Activated T-helper 1 cell treated with anti-CD3 and anti-CD28 coated beads, Interleukin-12 subunit alpha, Interleukin-12 subunit beta, Interleukin-2, Interleukin-4 antibody, amounts not matched to agents 30 ng/mL and 10 ng/mL and 1 ng/mL, durations not matched to agents 14 hours and 24 hours and 36 hours (primary cell): ENCODE measurements at places on chromosomes 2 and 18. TPM values are rescaled to one million over a fixed set of nuclear protein-coding genes. Genes with fewer than 3 reads are reported as not detected.
A peak's percentile ranks its signal among the peaks of the same experiment; 100 is the strongest.

The SOCS6 gene
- 3.7 and 3.9 TPM in 2 replicates for total RNA-seq

The BOLL gene
- total RNA-seq = 0.51 TPM in 1 of 2 replicates, not detected in the other

The SNORC gene
- 0.98 and 1.8 TPM in 2 replicates for total RNA-seq

The PSD4 gene
- total RNA-seq = 249 and 257 TPM in 2 replicates

The KCNK3 gene
- total RNA-seq = not detected in 2 replicates

The GALNT5 gene
- not detected in 2 replicates for total RNA-seq

The SLC30A3 gene
- total RNA-seq = 2.1 and 2.2 TPM in 2 replicates

DNA sequence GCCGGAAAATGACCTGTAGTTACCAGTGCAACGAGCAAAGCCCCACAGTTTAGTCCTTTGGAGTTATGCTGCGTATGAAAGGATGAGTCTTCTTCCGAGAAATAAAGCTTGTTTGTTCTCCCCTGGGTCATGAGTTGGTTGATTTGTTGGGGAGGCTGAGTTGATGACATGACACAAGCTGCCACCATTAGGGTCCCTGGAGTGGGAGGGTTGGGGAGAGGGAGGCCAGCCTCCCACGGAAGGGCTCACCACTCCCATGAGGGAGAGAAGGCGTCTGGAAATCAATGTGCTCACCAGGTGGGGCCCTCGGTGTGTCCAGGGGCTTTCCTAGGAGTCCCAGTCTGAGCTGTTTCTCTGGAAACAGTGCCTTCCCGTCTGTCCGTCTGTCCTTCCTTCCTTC, 7.4 kb upstream of the DGKD start:
- no peak for DNase-seq

GRCh38 chr18:55625901-55626300, 37.9 kb upstream of the TCF4 start:
- no peak for DNase-seq

DNA sequence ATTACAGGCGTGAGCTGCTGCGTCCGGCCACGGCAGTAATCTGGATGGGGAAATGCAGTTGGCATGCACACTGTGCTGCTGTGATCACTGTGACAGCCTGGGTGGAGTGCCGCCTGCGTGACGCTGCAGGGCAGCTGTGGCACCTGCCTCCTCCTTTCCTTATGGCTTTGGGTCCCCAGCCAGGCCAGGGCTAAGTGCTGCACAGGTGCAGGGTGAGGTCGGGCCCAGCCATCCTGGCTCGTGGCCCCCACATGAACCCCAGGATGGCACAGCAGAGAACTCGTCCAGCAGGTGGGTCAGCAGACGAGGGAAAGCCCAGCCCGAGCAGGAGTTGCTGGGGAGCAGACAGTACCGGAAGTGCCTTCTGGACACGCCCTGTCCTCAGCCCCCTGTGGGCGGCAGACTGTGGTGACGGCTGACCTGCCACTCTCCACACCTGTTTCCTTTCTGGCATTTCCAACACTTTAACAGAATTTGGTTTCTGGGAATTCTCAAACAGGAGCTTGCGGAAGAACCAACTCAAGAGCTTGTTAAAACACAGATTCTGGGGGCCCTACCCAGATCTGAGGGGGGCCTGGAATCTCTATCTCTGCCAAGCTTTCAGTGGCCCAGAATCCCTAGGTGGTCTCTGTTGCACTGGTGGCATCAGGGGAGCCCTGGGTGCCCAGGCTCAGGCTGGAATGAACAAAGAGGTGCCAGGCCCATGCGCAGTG, 16.9 kb downstream of the HS1BP3 start:
- DNase-seq = no peak

DNA sequence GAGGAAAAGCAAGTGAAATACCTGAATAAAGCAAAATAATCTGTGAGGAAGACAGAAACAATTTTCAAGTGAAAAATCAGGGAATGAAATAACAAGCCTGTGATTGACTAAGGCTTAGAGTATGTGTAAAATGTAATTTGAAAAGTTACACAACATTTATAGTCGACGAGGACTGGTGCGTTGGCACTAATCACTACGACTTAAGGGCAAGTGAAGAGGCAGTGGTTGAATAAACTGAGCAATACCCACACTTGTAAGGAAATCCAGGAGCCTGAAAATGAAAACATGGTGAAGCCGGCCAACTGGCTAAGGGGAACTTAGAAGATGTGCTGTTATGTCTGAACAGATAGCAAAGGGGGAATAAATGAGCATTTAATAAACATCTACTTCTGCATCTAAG, 13.4 kb downstream of the DOK1 start:
- DNase-seq = no peak

DNA sequence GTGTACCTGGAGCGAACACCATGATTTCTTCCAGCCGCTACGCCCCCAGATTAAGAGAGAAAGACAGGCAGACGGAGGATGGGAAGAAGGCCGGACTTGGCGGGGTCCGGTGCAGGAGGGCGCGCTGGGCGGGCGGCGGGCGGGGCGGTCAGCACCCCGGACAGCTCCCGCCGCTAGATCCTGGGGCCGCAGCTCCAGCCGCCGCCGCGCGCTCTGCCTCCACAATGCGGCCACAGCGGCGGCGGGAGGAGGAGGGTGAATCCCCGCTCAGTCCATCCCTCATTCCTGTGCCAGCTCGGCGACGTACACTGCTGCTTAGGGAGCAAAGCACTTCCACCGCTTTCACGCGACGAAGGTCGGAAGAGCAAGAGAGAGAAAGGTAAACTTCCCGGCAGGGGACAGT, at the start of gene AKAIN1:
TSS of gene AKAIN1 (minus strand) at position 226 of the 403 bp plus-strand sequence. CDS start at position 22, 204 bp downstream.
- no peak for DNase-seq

GRCh38 chr2:27194538-27195354, 17.1 kb upstream of the ATRAID start:
- no peak for DNase-seq

DNA sequence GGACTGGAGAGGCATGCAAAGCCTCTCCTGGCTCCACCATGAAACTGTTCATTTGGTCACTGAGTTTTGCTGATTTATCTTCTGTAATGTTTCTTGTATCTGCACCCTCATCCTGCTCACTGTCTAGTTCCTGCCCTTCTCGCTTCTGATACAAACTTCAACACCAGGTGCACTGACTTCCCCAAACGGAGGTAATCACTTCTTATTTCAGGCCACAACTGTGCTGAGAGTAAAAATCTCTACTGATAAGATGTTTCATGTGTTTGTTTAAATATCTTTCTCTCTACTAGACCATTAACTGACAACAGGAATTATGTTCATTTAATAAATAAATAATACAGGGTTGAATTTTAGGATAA, 10.9 kb upstream of the NT5C1B start:
- DNase-seq = no peak

GRCh38 chr18:79915161-79916127, 36.0 kb downstream of the SLC66A2 start:
- no peak for DNase-seq

DNA sequence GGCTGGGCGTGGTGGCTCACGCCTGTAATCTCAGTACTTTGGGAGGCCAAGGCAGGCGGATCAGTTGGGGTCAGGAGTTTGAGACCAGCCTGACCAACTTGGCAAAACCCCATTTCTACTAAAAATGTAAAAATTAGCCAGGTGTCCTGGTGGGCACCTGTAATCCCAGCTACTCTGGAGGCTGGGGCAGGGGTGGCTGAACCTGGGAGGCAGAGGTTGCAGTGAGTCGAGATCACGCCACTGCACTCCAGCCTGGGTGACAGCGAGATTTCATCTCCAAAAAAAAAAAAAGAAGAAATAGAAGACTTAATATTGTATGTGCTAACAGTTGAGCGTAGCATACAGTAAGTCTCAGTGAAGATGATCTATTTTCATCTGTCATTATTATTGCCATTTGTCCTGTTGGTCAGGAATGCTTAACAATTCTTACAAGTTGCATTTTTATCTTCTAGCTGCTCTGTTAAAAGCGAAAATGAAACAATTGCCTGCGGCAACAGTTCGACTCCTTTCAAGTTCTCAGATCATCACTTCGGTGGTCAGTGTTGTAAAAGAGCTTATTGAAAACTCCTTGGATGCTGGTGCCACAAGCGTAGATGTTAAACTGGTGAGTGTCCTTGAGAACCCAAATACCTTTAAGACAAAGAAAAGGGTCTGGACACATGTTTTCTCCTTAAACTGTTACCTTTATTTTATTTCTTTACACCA, 7.2 kb downstream of the PMS1 start:
- no peak for DNase-seq

DNA sequence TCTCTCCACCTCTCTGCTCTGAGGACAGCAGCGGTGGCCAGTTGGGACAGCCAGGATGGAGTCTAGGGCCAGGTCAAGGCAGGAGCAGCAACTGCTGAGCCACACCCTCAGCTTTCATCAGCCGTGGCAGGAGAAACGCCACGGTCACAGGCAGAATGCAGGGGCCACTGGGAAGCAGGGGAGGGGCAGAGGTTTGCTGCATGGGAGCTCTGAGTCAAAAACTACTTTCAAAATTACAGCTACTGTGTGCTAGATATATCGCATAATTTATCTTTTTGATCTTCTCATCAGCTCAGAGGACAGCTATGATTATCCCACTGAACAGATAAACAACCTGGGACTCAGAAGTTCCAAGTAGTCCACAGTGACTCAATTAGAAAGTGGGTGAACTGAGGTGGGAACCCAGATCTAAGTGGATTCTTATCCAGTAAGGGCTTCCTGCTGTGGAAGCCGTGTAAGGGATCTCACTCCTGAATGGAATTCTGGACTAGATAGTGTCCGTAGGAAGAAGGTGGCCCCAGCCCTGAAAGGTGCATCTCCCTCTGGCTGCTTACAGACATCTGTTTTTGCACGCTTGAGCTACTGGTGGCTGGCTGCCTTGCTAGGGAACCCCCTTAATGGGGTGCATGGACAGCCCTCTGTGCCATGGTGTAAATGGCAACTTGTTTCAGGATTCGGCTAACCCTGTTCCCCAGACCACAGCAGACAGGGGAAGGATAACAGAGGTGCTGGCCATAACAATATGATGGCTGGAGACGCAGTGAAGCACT, 194.6 kb upstream of the SMAD2 start:
- DNase-seq = peak; percentile 28

GRCh38 chr2:234620018-234620417, 123.1 kb upstream of the ARL4C start:
- DNase-seq = no peak

GRCh38 chr2:100563407-100564247, 834 bp downstream of the PDCL3 start:
- no peak for DNase-seq

DNA sequence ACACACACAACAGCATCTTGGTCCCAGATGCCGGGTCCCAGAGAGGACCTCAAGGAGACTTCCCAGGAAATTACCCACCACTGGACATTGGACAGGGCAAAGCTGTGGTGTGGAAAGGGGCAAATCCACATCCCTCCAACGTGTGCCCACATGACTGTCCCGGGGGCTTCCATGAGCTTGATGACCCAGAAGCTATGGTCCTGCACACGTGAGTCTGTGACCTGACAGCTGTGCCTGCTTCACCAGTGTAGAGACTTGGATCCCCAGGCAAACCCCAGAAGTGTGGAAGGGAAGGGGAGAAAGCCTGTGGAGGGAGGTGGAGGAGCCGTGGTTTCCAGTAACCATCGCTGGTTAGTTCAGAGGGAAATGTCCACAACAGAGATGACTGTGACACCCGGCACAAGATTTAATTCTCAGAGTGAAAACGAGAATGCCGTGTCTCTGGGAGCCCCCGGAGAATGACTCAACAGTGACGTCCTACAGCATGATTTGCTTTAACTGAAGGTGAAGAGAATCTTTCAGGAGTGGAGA, 19.1 kb upstream of the GPR55 start:
- no peak for DNase-seq

DNA sequence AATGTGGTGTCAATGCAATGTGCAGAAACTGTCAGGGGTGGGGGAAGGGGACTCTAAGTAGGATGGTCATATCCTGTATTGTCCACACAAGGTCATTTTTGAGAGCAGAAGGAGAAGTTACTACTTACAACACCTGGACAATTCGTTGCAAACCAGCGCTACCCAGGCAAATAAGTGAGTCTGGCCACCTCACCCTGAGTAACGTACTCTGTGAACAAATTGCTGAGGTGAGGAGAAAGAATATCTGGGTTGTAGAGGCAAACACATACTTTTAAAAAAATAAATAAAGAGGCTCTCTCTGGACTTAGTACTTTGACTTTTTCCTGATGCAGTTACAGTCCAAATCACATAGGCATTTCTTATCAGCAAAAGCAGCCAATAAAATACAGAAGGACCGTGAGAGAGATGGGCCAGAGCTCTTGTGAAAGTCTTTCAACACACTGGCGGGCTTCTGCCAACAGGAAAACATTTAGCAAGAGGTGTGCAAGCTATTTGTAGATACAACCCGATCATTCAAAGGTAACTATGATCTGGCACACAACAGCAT, 268.2 kb upstream of the ID2 start:
- no peak for DNase-seq
